CD4-positive, alpha-beta T cell (primary cell): ENCODE measurements at places on chromosomes 5 and 9.

GRCh38 chr5:140690376-140690932 lies 716 bp downstream of the HARS1 start:
- no peak for DNase-seq

DNA sequence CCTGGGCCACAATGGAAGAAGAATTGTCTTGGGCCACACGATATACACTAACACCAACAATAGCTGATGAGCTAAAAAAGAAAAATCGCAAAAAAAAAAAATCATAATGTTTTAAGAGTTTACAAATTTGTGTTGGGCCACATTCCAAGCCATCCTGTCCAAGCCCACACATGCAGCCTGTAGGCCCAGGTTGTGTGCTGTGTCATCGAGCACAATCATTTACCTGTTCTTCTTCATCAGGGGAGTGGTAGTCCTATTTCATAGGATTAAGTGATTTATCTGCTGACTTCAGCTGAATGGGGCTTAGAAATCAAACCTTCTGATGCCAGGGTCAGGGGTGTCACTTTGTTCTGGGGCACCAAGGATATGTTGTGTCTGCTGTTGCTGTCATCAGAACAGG lies 44.6 kb upstream of the ELL2 start:
- no peak for DNase-seq

DNA sequence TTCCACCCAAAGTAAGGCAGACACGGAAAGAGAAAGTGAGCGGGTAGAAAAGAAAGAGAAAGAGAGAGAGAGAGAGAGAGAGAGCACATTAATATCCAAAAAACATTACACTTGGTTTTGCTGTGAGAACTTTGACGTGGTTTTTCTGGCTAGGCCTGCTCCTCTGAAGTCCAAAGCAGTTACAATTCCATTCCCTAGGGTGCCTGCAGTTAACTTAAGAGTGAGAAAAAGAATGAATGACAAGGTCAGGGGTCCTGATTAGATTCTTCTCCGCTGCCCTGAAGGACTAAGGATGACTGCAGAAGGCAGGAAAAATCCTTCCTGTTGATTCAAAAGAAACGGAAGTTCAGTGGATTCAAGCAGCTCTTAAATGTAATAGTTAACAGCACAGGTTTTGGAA lies 589.8 kb downstream of the PRELID2 start:
- DNase-seq, result no peak

DNA sequence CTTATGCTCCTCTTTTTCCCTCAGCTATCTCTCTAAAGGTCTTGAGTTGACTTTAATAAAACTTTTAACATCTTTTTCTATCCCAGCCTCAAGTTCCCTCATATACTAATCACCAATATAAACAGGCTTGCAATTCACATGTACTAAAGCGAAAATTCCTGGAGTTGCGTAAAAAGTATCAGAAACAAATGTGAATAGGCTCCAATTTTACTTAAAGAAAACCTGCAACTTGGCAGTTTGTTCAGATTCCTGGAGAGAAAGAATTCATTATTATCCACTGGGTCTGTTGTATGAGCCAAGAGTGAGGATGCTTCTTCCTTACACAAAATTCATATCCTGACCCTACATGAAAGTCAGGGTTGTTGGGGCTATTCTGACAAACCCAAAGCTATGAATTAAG lies 384.2 kb downstream of the DTWD2 start:
- no peak for DNase-seq

- DNase-seq, result no peak
Measured at GRCh38 chr9:108913391-108913790, 20.5 kb downstream of the ELP1 start.

GRCh38 chr5:43874772-43875171 lies 271.8 kb downstream of the NNT start:
- no peak for DNase-seq

DNA sequence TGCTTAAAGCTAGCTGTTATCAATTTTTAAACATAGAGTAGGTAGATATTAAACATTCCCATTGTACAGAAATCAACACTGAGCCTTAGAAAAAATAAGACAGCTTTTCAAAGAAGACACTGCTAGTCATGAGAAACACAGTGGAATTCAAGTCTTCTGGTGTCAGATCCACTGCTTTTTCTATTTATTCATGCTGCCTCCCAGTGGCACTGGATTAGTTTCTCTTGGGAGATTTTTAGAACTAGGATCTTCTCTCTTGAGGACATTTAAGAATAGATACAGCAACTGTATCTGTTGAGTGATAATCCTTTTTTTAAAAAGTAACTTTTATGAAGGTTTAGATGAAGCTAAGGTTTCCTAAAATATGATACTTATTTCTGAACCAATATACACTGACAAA lies 1635.4 kb upstream of the C9orf72 start:
- no peak for DNase-seq

GRCh38 chr9:27880635-27881034 lies 307.4 kb upstream of the C9orf72 start:
- no peak for DNase-seq

DNA sequence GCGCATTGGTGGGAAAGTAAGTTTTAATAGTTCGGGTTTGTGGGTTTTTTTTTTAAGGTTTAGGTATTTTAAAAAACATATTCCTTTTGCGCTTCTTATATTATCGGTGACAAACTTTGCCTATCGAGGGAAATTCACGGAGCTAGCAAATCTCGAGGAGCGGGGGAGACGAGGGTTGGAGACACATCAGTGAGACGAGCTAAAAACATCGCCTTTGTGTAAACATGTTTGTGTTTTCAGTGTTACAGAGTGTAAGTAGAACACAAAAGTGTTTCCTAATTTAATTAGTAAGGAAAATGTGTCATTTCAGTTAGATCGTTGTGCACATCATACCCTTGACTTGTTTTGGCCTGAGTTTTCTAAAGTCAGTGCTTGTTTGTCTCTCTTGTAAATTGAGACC lies 945 bp downstream of the BTF3 start:
- DNase-seq, result no peak

DNA sequence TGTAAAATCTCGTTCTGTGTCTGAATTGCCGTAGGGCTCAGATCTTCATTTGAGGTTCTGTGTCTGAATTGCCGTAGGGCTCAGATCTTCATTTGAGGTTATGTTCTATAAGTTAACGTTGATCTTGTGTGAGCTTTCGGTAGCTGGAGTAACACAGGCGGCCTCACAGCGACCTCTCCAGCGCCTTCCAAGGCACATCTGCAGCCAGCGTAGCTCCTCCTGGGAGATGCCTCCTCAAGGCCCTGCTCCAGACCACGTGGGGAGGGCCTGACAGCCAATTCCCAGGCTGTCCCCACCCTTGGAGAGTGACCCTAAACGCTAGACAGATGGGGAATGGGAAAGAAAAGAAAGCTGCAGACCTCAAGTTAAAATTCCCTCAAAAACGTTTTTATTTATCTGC lies 8.7 kb upstream of the AHRR start:
- DNase-seq, result no peak

- peak; percentile 27 for DNase-seq
Measured at GRCh38 chr5:132419502-132420468, 50.3 kb downstream of the SLC22A5 start.
